ENCODE measurements at places on chromosomes 7 and 10.
A peak's percentile ranks its signal among the peaks of the same experiment; 100 is the strongest.

DNA sequence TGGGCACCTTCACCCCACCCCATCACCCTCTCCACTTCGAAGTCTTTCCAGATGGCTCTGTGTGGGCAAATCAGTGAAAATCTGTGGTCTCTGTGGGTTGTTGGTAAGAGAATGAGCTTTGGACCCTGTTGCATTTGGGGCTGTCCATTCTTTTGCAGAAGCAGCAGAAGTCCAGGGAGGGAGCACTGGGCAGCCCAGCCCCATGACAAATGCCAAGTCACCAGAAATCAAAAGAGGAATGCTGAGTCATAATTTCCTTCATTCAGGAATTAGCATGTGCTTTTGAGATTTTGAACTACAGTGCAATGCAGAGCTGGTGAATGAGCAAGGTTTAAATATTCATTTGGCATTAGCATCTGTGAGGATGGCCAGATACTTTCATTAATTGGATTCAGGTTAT, 556.2 kb downstream of the LRMDA start:
- peak; percentile 17 for DNase-seq

DNA sequence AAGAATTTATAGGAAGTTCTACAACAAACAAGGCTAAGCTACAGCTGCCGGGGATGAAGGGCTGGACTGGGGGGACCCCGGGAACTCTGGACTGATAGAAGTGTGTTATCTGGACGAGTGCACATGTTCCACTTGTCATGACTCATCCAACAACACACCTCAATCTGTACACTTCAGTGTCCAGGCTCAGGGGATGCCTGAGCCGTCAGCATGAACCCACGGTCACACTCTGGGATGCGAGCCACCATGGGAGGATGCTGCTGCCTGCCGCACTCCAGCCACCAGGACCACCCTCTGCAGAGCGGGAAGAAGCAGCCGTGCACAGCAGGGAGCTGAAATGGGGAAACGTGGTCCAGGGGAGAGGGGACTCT, 67.5 kb downstream of the MAD1L1 start:
- no peak for DNase-seq

GRCh38 chr10:11225935-11226334, 208.3 kb downstream of the CELF2 start:
- no peak for DNase-seq

- no peak for DNase-seq
These were observed 25.1 kb downstream of the NRCAM start for GRCh38 chr7:108431099-108431498.

- no peak for DNase-seq
These were observed 332.6 kb downstream of the SH2D4B start for GRCh38 chr10:80870282-80870681.

DNA sequence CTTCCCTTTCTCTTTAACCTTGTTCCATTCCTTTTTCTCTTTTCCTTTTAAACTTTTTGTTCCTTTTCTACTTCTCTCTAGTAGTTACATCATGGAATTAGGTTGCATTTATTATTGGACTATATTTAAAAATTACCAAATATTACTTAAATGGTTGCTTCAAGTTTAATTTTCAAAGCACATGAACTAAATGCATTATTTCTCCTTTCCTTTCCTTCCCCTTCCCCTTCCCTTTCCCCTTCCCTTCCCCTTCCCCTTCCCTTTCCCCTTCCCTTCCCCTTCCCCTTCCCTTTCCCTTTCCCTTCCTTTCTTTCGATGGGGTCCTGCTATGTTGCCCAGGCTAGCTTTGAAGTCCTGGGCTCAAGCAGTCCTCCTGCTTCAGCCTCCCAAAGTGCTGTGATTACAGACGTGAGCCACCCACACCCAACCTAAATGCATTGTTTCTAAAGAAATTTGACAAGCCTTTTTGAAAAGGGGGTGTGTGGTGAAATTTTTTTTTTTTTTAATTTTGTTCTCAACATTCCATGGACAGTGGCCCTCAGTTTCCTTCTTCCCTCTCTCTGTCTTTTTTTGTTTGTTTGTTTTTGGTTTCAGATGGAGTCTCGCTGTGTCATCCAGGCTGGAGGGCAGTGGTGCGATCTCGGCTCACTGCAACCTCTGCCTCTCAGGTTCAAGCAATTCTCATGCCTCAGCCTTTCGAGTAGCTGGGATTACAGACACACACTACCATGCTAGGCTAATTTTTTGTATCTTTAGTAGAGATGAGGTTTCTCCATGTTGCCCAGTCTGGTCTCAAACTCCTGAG, 31.2 kb downstream of the TMEM60 start:
- DNase-seq: no peak

DNA sequence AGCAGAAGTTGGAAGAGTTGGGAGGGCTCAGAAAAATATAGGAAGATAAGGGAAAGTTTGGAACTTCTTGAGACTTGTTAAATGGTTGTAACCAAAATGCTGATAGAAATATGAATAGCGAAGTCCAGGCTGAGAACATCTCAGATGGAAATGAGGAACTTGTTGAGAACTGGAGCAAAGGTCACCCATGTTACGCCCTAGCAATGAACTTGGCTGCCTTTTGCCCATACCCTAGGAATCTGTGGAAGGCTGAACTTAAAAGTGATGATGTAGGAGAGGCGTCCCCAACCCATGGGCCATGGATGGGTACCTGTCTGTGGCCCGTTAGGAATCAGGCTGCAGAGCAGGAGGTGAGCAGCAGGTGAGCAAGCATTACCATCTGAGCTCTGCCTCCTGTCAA, 347.8 kb downstream of the ARL4A start:
- DNase-seq: no peak

DNA sequence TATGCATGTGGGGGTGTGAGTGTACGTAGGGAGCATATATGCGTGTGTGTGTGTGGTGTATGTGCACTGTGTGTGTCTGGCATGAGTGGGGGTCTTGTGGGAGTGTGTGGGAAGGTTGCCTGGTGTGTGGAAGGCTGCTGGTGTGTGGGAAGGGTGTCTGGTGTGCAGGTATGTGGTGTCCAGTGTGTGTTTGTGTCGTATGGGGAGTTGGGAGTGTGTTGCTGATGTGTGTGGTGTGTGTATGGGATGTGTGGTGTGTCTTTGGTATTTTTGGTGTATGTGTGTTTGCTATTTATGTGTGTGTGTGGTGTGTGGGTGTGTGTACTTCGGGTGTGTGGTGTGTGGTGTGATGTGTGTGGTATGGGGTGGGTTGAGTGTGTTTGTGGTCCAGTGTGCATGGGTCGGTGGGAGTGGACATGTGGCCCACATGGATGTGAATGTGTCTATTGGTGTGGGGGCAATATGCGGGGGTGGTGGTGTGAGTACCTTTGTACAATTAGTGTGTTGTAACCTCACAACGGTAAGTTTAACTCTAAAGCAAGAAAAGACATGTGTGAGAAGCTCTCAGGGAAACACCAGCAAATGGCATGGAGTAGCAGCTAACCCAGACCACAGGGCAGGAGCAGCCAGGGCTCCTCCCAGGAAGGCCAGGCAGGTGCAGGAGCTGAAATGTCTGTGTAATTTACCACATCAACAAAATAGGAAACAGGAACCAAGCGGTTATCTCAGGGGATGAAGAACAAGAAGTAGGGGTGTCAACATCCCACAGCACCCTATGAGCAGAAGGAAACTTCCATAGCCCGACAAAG, 11.9 kb downstream of the ANTXRL start:
- no peak for DNase-seq

GRCh38 chr7:156386097-156386496, 254.5 kb upstream of the RNF32 start:
- no peak for DNase-seq

DNA sequence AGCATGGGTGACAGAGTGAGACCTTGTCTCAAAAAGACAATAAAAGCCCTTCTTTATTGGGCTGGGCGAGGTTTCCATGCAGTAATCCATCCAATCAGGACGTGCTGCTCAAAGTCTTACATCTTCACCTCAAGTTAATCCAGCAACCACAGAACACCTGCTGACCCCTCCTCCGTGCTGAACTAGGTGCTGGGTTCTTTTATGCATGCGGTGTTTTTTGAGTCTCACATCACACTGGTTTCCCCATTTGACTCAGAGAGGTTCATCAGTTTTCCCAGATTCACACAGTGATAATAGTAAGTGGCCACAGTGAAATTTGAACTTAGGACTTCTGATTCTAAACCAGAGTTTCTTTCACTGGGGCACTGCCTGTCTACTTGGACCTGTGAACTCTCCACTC, 58.3 kb upstream of the GTF2I start:
- DNase-seq: no peak

DNA sequence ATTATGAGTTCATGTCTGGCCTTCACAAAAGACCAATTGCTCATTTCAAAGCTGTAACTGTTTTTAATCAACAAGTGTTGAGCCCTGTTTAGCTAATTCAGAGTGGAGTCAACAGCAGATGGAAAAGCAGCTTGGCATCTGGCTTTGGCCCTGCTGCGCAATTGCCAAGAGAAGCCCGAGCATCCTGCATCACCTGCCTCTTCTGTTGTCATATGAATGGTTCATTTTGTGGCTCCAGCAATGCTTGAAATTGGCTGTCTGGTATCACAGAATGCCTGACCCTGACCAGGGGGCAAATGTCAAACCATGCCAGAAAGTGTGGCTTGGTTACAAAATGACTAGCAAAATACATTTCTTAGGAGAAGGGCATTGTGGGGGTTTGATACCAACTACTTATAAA, 296.5 kb upstream of the PHF14 start:
- DNase-seq: no peak

GRCh38 chr7:47651355-47652317, 69.7 kb upstream of the TNS3 start:
- DNase-seq: peak; percentile 99

GRCh38 chr10:48465860-48466521, 138.9 kb downstream of the ARHGAP22 start:
- no peak for DNase-seq

All from H4 (cell line).